GM12892 (cell line): ENCODE measurements at places on chromosomes 1 and 21.

DNA sequence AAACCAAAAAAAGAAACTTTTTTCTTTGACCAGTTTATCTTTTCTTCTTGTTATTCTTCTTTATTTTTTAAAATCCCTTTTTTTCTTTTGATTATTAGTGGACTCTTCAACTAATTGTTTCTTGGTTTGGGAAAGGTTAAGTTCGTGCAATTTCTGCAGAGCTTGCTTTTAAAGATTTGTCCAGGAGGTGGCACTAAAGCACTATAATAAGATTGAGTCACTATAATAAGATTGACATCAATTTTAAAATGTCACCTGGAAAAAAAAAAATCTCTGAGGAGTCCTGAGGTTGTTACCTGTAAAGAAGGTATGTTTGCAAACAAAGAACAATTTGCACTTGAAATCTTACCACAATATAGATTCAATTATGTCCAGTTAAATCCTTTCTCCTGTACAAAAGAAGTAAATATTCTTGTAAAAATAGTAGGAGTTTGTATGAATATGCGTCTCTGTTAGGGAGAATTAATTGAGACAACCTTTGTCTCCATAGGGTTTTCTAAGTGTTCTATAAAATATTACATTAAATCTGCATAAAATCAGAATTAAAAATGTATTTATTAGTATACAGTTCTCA is 166.7 kb downstream of the ADGRL4 start:
- DNase-seq = no peak

GRCh38 chr1:56780826-56781225 is 38.4 kb downstream of the FYB2 start:
- no peak for DNase-seq

- no peak for DNase-seq
Measured at GRCh38 chr1:56285554-56286402, 293.6 kb downstream of the PLPP3 start.

- no peak for DNase-seq
Measured at GRCh38 chr1:230212405-230212936, 145.4 kb downstream of the GALNT2 start.
